ENCODE measurements at places on chromosomes 3 and 15. TPM values are rescaled to one million over a fixed set of nuclear protein-coding genes. Genes with fewer than 3 reads are reported as not detected.

DAPK2 gene
- 102 TPM for total RNA-seq

IGSF10 gene
- total RNA-seq, result 2.4 TPM

PP2D1 gene
- not detected for total RNA-seq

SLC28A2 gene
- total RNA-seq, result not detected

OR4M2 gene
- total RNA-seq, result not detected

DOCK3 gene
- total RNA-seq, result 15.7 TPM

TMCO5A gene
- not detected for total RNA-seq

MUC4 gene
- not detected for total RNA-seq

MKRN3 gene
- 0.44 TPM for total RNA-seq

COL6A5 gene
- total RNA-seq, result not detected

SLC24A5 gene
- not detected for total RNA-seq

SEC11A gene
- 304 TPM for total RNA-seq

ITPKA gene
- not detected for total RNA-seq

GOLIM4 gene
- total RNA-seq, result 34.6 TPM

GJD2 gene
- not detected for total RNA-seq

TJP1 gene
- total RNA-seq, result 107 TPM

CD96 gene
- 3.8 TPM for total RNA-seq

CPNE9 gene
- total RNA-seq, result not detected

CX3CR1 gene
- not detected for total RNA-seq

CKMT1B gene
- 41.2 TPM for total RNA-seq

C2CD4B gene
- 3.5 TPM for total RNA-seq

SEMA3F gene
- 44.2 TPM for total RNA-seq

OPA1 gene
- total RNA-seq, result 45.3 TPM

IL5RA gene
- total RNA-seq, result not detected

RTP4 gene
- total RNA-seq, result 2.3 TPM

DAZL gene
- not detected for total RNA-seq

TRPM1 gene
- total RNA-seq, result not detected

GABRB3 gene
- total RNA-seq, result 15.6 TPM

XYLB gene
- 1.1 TPM for total RNA-seq

OSTN gene
- not detected for total RNA-seq

SKOR1 gene
- 1.2 TPM for total RNA-seq

ATR gene
- 62.1 TPM for total RNA-seq

NFKBIZ gene
- total RNA-seq, result 37.5 TPM

FBXW12 gene
- not detected for total RNA-seq

PPP1R2 gene
- 94.5 TPM for total RNA-seq

GP5 gene
- 0.39 TPM for total RNA-seq

TTC21A gene
- 17.8 TPM for total RNA-seq

TNFAIP8L3 gene
- 3.9 TPM for total RNA-seq

USP50 gene
- total RNA-seq, result not detected

UQCRC1 gene
- 223 TPM for total RNA-seq

TIMP4 gene
- total RNA-seq, result 30.3 TPM

BTD gene
- 58.1 TPM for total RNA-seq

ZDHHC3 gene
- total RNA-seq, result 46.0 TPM

PLSCR2 gene
- not detected for total RNA-seq

MESP2 gene
- 0.67 TPM for total RNA-seq

JAGN1 gene
- total RNA-seq, result 18.9 TPM

ALS2CL gene
- 66.1 TPM for total RNA-seq

SPINK8 gene
- total RNA-seq, result not detected

RBM15B gene
- total RNA-seq, result 29.4 TPM

CMTM7 gene
- 24.7 TPM for total RNA-seq

MYO1E gene
- 19.5 TPM for total RNA-seq

RBM6 gene
- 113 TPM for total RNA-seq

DUOXA1 gene
- total RNA-seq, result 146 TPM

P3H2 gene
- total RNA-seq, result 6.8 TPM

APBA2 gene
- total RNA-seq, result 7.7 TPM

SLC15A2 gene
- 3.5 TPM for total RNA-seq

SNTN gene
- not detected for total RNA-seq

FANCD2OS gene
- not detected for total RNA-seq

GOLGA8O gene
- total RNA-seq, result 5.9 TPM
